ENCODE measurements at places on chromosomes 1 and 21.

DNA sequence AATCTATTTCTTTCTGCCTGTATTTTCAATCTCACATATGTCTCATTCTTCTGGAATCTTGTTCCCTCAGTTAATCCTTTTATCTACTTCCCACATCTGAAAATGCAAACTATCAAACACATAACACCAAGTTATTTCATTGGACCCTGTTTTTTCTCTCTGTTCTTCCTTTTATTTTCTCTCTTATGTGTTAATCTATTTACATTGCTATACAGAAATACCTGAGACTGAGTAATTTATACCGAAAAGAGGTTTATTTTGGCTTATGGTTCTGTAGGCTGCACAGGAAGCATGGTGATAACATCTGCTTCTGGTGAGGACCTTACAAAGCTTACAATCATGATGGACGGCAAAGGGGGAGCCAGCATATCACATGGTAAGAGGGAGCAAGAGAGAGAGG, 247.6 kb downstream of the TGFB2 start:
- no peak for DNase-seq

DNA sequence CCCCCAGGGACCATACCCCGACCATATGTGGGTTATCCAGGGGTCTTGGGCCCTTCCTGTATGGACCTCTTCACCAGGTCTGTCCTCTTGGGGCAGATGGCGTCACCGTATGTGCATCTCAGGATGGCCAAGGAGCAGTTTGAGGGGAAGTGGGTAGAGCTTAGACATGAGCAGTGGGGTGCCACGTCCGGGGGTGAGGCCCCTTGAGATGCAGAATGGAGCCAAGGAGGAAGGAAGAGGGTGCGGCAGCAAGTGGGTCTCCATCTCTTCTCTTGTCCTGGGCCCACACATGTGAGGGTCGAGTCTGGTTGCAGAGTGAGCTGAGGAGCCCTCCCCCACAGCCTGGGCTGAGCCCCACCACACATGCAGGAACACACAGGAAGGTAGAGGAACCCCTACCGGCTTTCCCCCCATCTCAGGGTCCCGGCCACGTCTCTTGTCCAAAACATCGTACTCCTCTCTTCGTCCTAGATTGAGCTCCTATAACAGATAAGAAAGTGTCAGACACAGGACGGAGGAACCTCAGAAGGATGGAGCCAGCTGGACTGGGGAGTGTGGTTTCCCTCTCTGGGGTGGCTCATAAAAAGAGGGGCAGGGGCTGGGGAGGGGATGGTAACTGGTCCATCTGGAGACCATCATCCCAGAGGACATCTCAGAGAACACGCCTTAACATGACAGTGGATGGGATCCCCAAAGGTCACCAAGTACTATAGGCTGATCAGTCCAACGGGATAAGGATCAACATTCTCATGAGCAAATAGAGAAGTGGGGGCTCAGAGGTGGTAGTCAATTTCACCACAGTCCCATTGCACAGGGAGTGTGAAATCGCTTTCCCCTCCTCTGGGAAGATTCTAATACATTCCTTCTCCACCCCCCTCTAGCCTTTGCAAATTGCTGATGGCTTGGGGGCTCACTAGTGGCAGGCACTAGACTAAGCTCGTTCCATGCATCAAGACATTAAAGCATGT, 79.9 kb downstream of the CD247 start:
- no peak for DNase-seq

GRCh38 chr1:203648276-203648675, 21.6 kb downstream of the ATP2B4 start:
- DNase-seq, result no peak

DNA sequence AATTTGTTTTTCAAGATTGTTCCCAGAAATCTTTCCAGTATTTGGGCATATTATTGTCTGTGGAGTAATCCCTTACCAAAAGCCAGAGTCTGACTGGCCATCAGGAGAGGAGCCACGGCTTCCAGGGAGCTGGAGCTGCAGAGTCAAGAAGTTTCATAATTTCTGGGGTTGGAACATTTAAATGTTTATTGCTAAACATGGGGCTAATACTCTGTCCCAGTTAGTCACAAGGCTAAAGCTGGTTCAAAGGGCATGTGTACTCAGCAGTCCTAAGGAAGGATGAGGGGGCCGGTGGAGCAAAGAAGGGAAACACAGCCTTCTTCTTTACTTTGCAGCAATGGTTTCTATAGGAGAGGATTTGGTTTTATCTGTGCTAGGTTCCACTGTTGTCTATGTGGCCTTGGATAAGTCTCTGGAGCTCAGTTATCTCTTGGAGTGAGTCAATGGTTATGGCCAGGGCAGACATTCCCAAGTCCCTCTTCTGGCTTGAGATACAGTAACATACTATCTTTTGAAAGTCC, 9.5 kb downstream of the DENND2D start:
- DNase-seq, result peak; percentile 41

DNA sequence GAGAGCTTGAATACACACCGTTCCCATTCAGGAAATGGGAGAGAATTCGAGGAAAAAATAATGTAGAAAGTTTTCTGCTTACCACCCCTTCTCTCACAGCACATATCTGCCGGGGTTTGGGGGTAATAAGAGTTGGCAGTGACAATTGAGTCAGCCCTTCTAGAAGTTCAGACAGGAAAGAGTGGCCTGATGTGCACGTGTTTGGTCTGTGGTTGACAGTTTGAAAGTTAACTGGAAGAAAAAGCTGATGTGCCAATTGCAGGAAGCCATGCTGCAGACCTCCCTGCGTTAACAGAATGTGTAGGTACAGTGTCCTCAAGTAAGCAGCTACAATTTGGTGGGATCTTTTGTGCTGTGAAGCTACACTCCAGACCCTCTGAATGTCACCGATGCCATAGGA, 50.9 kb downstream of the DHX9 start:
- DNase-seq, result no peak

DNA sequence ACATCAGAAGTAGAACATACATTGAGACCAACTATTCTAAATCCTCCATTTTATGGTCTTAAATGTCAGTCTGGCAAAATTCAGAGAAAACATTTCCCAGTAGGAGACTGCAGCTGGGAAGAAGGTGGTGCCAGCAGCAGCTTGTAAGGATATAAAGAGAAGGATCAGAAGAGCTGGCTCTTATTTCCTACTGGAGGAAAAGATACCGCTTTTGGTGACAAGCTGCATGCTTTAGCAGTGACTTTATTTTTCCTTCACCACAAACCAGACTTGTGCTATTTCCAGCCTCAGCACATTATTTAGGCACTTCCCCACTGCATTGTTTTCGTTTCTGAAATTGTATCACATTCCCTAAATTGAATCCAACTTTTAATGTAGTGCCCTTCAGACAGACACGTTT, 28.4 kb downstream of the RNF11 start:
- peak; percentile 71 for DNase-seq

DNA sequence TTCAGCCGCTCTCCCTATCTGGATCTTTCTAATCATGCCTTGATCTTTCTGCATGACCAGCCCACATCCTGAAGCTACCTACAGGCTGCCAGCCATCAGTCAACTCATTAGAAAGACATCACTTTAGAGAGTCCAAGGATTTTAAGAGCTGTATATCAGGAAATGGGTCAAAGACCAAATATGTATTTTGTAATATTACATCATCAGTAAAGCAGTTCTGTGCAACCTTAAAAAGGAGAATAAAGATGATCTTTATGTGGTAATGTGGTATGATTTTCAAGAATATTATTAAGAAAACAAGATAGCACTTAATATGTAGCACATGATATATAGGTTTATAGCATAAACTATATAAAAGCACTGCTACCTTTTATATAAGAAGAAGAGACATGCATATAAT, 47.6 kb downstream of the SLC30A7 start:
- no peak for DNase-seq

- DNase-seq, result no peak
These were observed 170.7 kb downstream of the NEGR1 start for GRCh38 chr1:72111662-72112061.

DNA sequence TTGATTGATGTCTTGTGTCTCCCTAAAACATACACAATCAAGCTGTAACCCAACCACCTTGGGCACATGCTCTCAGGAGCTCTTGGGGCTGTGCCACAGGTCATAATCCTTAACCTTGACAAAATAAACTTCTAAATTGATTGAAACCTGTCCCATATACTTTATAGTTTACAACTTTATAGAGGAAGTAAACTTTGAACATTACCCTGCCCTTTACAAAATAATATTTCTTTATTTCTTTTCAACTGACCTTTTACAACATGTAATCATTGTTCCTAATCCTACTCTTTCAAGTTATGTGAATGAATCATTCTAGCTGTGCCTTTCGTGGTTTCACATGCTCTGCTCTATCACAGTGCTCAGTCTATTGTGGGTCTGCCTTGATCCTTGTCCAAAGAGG, 118.3 kb upstream of the ATP1A1 start:
- no peak for DNase-seq

DNA sequence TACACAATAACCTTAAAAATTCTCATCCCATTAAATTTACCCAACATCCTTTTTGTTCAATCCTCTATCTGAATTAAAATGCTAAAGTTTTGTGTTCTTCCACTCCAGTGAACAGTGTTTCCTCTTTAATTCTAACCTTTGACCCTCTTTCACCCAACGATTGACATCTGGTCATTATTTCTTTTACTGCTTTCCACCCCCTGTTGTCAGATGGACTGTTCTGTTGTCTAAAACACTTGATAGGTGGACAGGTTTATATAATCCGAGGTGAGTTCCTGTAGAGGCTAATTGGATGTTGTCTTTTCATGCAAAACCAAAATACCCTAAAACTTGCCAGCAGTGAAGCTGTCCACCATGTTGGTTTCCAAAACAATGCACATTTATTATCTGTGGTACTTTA, 73.4 kb upstream of the SERTAD4 start:
- no peak for DNase-seq

- no peak for DNase-seq
These were observed 234.4 kb downstream of the KCNT2 start for GRCh38 chr1:196373798-196374197.

DNA sequence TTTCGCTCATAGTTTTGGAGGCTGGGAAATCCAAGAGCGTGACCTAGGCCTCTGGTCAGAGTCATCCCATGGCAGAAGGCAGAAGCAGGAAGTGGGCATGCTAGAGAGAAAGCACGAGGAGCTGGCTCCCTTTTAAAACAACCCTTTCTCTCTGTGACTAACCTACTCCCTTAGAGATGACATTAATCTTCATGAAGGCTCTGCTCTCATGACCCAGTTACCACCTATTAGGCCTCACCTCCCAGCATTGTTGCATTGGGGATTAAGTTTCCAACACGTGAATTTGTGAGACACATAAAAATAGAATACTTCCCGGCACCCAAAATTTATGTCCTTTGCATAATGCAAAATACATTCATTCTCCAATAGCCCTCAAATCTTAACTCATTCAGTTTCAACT, 223.1 kb upstream of the ST6GALNAC5 start:
- DNase-seq, result no peak

GRCh38 chr1:224736619-224737352, 120.7 kb downstream of the CNIH3 start:
- peak; percentile 16 for DNase-seq

- no peak for DNase-seq
These were observed 544.2 kb downstream of the RWDD3 start for GRCh38 chr1:95778217-95778616.

DNA sequence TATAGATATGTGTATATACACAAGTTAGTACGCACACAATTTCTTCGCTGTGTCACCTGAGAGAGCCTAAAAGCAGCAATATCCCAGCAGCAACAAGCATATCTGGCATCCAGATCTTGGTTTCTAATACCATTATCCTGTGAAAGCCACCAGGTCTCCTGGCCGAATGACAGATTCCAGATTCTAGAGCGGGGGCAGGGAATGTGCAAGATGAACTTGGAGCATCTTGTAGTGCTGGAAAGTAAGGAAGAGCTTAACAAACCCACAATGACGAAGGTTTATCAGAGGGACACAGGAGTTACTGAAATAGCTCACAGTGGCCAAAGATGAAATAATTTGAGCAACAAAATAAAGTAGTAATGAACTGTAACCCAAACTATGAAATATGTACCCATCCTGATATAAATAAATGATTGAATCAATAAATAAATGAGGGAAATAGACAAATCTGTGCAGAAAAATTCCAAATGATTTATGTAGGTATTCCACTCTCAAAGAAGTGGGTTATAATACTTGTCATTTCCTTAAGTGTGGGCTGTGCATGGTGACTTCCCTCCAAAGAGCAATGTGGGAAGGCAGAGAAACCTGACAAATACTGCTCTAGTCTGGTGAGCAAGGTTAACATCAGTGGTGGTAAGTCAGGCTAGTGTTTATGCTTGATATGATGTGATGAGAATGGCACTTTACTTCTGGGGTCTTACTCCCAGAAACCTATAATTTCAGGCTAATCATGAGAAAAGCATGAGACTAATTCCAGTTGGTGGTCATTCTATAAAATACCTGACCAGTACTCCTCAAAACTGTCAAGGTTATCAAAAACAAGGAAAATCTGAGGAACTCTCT, 67.9 kb downstream of the LRRC8D start:
- DNase-seq, result no peak

- no peak for DNase-seq
These were observed 4.2 kb downstream of the TTC39A start for GRCh38 chr1:51325878-51326755.

DNA sequence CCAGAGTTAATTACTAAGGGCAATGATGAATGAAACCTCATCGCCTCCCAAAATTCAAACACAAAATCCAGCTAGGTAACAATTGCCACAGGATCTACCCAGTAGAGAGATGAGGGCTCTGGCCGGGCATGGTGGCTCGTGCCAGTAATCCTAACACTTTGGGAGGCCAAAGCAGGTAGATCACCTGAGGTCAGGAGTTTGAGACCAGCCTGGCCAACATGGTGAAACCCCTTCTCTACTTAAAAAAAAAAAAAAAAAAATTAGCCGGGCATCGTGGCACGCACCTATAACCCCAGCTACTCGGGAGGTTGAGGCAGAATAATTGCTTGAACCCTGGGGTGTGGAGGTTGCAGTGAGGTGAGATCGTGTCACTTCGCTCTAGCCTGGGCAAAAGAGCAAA, 15.8 kb downstream of the CD2 start:
- DNase-seq, result no peak

DNA sequence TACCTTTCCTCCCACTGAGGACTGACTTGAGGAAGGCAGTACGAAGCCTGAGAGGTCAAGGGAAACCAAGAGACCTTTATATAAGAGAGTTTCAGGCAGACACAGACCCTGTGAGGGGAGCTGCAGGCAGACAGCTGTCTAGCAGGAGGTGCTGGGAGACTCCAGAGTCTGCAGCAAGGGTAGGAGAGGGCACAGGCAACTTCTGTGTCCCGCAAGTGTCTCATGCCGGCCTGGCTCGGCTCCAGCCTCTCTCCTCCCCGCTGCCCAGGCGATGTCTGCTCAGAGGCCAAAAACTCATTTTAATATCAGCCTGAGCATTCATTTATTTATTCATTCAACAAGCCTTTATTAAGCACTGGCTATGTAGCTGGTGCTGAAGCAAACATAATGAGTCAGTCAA, 83.0 kb downstream of the KIRREL1 start:
- DNase-seq, result no peak
